ENCODE measurements at places on chromosomes 2 and 18.

DNA sequence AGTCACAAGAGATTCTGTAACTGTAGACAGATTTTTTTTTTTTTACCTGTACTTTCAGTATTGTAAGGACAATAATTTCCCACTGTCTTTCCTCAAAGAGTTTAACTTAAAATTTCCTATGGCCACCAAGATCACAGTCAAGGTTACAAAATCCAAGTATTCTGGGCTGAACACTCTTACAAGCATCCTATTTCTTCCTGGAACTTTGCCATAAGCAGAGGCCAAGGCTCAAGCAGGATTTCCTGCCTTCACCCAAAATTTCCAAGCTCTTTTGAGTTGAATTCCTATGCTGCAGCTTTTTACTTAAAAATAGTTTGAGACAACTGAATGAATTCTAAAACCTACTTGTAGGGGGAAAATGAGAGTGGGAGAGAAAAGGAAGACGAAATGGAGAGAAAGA lies 299.4 kb downstream of the ZNF516 start:
- DNase-seq = peak; percentile 54

- DNase-seq = no peak
These were observed 406.1 kb upstream of the SOX11 start for GRCh38 chr2:5285872-5286769.

DNA sequence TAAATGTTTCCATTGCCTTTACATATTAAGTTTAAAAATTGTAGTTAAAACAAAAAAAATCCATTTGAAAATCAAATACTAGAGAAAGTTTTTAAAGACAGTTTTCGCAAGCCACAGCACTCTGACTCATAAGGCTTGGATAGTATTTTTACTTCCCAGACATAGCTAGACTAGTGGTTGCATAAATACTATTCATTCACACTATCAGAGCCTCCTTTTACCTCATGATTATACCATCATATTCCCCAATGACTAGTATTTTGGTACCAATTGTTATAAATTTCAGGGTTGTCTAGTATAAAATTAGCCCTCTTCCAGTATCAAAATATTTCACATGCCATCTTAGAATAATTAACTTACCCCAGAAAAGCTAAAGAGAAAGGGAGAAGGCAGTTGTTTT lies 393.5 kb downstream of the ERBB4 start:
- DNase-seq = no peak

GRCh38 chr2:75133621-75134570 lies 65.4 kb downstream of the TACR1 start:
- no peak for DNase-seq

- DNase-seq = no peak
These were observed 287.6 kb upstream of the HNRNPA3 start for GRCh38 chr2:176924909-176925534.

DNA sequence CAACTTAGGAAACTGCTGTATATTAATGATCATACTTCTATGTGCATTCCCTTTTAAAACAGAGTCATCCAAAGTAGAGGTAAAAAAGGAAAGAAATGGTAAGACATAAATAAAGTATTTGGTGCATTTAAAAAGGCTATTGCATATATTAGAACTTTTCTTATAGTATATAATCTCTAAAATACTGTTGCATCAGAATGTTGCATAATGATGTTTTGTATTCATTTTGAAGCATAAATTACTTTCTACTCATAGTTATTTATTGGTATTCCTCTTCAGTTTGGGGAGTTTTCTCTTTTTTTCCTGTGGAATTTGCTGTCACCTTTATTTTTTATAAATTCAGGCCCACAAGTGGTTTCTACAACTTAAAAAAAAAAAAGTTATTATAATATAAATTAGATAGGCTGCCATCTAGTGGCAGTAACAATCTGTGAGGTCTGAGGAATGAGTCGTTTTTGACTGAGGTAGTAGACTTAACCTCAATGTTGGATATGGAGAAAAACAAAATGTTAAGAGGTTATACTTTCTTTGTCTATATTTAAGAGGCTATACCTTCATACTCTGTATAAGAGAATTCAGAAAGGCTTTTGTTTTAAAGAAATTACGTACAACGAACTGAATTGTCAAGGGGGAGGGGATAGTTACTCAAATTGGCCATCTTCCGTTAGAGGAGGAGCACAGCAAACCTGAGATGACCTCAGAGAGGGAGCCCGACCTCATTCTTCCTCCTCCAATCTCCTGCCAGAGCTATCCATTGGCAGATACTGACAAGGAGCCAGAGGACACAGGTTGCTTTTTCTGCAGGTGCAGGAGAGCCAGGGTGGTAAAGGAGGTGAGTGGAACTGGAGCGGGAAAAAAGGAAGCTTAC lies 23.8 kb downstream of the ANKAR start:
- DNase-seq = no peak

GRCh38 chr2:73614105-73614504 lies 28.1 kb downstream of the NAT8 start:
- no peak for DNase-seq

DNA sequence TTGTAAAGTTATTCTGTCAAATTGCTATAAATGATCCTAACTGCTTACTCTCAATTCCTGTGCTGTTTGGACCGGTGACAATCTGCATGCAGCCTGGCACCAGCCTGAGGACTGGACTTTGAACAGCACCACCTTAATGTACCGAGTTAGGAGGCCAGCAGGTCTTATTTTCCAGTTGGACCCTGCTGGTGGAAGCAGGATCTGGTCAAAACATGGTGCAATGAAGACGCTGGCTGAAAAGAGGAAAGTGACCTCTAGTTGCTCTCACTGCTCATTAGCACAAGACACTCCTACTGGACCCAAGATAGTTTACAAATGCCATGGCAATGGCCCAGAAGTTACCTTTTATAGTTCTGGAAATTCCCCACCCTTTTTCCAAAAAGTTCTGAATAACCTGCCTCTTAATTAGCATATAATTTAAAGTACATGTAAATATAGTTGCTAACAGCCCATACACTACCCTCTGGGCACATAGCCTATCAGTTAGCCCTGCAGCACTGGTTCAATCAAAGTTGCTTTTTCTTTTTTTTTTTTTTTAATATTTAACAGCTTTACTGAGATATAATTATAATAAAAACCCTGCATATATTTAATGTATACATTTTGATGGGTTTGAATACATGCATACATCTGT lies 35.8 kb downstream of the RBKS start:
- no peak for DNase-seq

DNA sequence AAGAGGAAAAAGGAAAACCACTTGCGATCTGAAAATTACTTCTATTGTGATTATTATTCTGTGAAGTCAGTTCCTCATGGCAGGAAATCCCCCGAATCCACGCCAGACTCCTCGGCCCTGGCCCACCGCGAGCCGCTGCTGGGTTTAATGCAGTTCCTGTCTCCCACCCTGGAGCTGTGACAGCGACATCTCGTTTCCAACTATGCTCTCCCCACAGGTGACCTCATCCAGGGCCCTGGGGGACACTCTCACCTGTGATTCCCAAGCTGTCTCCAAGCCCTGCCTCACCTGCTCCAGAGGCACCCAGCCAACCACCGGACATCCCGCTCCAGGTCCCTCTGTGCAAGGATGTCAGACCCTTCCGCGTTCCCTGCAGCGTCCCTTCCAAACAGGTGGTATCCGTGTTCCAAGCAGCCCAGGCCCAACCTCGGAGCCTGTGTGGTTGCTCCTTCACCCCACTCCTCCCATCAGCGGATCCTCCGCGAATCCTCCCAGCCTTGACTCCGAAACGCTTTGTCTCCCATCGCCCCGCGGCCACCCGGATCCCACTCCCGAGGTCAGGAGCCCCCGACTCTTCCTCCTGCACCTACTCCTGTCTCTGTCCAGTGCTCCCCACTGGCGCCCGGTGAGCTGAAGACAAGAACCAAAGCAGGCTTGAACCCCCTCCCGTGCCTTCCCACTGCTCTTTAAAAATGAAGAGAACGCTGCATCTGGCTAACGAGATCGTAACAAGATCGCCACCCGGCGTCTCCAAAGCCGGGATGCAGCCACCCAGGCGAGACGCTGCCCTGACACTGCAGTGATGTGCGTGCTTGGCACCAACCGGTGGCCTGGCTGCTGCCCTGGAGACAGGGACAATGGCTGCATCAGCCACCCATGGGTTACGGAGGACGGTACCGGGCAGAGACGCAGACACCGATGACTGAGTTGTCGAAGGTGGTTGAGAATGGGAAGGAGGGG lies 96.5 kb downstream of the NDUFA10 start:
- DNase-seq = peak; percentile 27

DNA sequence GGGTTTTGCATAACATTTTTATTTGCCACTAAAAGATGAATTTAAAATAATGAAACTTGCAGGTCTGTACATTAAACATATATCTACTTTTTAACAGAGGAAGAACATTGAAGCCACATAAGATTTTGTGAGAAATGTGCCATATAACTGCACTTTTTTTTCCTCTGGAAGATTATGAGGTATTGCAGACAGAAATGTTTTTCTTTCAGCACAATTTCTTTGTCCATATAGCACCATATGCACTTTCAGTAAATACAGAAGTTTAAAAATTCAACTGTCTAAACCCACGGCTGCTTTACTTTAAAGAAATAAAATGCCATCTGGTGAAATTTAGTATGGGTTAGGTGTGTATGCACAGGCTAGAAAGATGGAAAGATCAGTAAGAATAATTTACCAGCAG lies 470 bp upstream of the FAP start:
- no peak for DNase-seq

DNA sequence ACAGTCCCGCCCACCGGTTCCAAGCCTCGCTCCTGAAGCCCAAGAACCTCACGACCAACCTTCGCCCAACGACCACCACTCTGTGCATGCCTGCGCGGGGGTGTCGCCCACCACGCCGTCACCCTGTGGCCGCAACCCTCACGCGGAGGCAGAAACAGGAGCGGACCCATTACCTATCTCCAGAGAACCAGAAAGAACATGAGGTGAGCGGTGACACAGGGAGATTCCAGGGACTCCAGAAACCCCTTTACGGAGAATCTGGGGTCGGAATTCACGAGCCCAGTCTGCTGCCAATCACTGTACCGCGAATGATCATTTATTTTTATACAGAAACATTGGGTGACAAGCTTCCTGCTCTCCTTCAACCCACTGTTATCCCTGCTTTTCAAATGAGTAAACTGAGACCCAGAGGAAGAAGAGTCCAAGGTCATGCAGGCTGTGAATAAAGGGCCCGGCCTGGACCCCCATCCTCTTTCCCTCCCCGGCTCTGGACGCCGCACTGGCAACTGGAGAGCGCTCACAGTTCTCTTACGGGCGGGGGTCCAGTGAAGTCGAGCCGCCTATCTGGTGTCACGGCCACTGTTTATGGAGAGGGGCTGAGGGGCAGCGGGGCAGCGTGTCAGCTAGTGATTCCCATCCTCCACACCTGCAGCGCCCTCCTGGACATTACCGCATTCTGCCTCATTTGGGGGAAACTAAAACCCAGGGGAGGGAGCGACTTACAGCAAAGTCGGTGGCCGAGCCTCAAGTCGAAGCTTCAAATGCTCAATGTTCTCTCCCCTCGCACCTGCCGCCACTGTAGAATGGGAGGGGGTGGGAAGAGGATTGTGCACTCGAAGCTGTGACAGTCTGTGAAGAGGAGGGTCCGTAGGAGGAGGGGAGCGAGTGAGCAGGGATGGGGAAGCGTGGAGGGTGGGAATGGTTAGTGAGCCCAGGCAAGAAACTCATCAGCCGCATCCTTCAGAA lies 723 bp upstream of the SLC30A3 start:
- no peak for DNase-seq
